NCI-H1105 (cell line): ENCODE measurements at places on chromosomes 1 and 21.
A peak's percentile ranks its signal among the peaks of the same experiment; 100 is the strongest.

GRCh38 chr1:223249854-223250631 is 107.0 kb upstream of the TLR5 start:
- DNase-seq: no peak

GRCh38 chr1:29475326-29475725 is 239.0 kb downstream of the PTPRU start:
- DNase-seq: no peak

GRCh38 chr1:28110555-28110954 is 22.1 kb upstream of the EYA3 start:
- DNase-seq: no peak

DNA sequence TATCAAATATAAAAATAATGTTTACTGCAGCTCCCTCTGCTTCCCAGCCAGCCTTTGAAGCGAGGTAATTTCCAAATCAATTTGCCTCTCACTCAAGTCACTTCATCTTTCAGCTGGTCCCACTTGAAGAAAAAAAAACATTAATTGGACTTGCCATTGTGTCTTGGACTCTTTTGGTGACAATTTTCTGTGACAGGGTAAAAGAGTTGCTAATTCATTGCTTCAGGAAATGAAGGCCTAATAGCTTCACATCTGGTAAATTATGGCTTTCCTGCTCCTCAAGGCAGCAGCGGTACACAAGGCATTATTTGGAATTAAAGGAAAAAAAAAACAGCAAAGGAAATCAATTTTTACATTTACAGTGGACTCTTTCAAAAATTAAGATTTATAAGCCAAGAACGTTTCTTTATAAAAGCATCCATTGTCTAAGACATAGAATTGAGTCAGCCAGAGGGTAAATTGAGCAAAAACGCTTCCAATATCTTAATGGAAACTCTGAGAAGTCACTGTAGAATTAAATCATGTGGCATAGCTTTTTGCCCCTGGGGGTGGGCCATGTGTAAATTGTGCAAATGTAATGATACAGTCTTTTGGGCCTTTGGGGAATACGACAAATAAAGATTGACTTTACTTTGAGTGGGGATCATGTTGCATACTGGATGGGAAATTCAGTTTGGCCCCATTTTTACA is 102.5 kb downstream of the LYPLAL1 start:
- peak; percentile 68 for DNase-seq

GRCh38 chr1:89815611-89816010 is 5.2 kb upstream of the LRRC8D start:
- DNase-seq: no peak

DNA sequence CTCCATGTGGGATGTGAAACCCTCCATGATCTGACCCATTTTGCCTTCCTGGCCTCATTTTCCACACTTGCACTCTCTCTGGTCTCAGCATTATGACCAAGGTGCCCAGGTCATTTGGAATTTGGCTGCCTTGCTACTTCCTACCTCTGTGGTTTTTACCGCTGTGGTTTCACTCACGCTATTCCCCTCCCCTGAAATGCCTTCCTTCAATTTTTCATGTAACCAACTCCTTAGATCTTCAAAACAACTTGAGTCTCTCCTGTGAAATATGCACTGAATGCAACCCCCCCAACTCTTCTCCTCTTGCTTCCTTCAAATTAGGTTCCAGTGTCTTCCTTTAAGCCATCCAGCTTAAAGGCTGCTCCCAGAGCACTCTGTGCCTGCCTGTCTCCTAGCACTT is 50.1 kb downstream of the PHC2 start:
- no peak for DNase-seq

DNA sequence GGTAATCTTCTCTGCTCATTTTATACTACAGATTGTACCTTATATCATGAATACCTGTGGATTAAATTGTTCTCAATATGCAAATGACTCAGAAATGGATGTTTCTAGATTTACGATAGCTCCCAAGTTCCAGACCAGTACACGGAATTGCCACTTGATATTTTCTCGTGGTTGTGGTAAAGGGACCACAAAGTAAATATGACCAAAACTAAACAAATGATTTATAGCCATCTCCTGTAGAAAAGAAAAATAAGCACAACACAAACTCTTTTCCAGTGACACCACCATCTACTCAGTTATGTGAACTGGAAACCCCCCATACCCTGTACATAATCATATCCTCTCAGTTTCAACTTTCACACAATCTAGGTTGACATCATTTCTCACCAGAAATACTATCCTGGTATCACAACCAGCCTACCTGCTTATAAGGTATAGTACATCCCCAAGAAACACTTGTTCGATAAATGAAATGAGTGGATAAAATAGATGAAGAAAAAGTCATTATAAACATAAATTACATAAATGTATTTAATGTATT is 172.3 kb downstream of the ADGRL4 start:
- no peak for DNase-seq

- no peak for DNase-seq
Measured at GRCh38 chr1:54798769-54799641, 2.1 kb downstream of the TTC22 start.

GRCh38 chr1:22814176-22815042 is 103.8 kb downstream of the EPHB2 start:
- peak; percentile 84 for DNase-seq

GRCh38 chr1:101073836-101074235 is 48.3 kb upstream of the DPH5 start:
- DNase-seq: peak; percentile 11

DNA sequence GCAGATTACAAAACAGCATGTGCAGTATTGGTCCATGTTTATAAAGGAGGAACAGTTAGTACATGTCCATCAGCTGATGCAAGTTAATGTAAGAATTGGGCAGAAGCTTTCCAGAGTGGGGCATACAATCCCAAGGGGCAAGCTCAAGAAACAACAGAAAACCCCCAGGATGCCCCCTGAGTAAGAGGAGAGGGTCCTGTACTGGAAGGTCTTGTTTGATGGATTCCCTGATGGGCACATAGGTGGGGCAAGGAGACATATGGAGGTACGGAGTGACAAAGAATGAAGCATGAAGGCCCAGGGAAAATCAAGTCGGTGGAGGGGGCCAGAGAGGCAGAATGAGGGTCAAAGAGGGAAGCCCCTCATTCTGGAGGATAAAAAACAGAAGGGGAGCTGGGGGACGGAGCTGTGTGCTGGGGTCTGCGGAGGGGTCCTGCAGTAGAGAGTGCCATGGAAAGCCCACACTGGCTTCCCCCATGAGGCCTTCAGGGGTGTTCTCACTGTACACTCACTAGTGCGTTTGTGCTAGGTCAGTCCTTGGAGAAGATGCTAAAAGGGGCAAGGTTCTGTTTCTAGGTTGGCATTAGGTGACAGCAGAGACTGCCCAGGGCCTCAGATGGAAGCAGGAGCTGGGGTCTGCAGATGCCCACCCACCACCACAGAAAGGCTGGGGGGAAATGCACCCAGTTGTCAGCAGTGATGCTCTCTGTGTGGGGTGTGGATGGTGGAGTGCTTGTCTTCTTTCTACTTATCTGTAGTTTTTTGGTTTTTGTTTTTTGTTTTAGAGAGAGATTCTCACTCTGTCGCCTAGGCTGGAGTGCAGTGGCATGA is 12.5 kb upstream of the MATN1 start:
- DNase-seq: no peak

DNA sequence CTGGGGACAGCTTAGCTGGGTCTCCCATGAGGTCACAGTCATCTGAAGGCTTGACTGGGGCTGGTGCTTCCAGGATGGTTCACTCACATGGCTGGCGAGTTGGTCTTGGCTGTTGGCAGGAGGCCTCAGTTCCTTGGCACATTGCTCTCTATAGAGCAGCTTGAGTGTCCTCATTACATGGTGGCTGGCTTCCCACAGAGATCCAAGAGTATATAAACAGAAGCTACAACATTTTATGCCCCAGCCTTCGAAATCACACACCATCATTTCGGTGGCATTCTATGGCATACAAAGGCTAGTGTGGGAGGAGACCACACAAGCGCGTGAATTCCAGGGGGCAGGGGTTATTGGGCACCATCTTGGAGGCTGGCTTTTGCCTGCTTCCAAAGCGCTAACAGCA is 63.0 kb downstream of the ALPL start:
- DNase-seq: no peak

GRCh38 chr21:45294509-45295291 is 7.0 kb upstream of the POFUT2 start:
- DNase-seq: no peak

DNA sequence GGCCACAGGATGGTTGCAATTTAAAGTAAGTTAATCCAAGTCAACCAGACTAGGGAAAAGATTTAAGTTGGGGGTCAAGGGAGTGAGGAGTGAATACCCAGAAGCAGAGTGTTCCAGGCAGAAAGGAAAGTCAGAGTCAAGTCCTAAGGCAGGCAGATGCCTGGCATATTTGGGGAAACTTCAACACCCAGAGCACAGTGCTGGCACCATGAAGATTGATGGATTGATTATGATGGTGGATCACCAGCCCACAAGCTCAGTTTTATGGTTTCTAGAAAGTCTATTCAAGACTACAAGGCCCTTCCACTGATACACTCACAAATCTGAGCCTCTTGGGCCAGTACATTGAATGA is 100.1 kb upstream of the DUSP10 start:
- DNase-seq: no peak

DNA sequence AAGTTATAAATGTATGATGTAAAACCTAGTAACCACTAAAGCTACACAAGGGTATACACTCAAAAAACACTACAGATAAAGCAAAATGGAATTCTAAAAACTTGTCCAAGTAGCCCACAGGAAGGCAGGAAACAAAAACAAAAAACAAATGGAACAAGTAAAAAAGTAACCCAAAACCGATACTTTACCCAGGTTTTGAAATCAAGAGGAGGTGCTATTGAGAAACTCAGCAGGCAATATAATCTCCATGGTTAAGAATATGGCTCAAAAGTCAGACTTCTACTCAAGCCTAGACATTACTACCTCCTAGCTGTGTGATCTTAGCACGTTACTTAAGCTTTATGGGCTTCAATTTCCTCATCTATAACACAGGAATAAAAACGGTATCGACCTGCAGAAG is 13.3 kb downstream of the RBBP5 start:
- no peak for DNase-seq

DNA sequence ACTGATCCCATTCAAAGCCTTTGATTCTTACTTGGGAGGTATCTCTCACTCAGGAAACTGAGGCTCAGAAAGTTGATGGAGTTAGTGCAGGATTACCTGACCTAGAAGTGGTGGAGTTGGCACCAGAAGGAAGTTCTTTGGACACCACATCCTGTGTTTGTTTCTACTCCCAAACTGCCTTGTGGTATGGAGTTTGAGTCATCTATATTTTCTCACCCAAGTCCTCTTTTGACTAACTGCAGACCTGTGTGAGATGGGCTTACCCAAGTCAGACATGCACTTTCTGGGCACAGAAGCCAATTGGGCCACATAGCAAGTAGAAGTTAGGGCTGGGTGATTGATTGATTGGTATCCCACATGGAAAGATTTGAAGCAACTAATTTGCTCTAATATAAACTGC is 36.1 kb downstream of the FGGY start:
- DNase-seq: no peak

- no peak for DNase-seq
Measured at GRCh38 chr1:225259542-225259941, 168.3 kb downstream of the LBR start.

- no peak for DNase-seq
Measured at GRCh38 chr1:5903031-5903430, 89.2 kb downstream of the NPHP4 start.

DNA sequence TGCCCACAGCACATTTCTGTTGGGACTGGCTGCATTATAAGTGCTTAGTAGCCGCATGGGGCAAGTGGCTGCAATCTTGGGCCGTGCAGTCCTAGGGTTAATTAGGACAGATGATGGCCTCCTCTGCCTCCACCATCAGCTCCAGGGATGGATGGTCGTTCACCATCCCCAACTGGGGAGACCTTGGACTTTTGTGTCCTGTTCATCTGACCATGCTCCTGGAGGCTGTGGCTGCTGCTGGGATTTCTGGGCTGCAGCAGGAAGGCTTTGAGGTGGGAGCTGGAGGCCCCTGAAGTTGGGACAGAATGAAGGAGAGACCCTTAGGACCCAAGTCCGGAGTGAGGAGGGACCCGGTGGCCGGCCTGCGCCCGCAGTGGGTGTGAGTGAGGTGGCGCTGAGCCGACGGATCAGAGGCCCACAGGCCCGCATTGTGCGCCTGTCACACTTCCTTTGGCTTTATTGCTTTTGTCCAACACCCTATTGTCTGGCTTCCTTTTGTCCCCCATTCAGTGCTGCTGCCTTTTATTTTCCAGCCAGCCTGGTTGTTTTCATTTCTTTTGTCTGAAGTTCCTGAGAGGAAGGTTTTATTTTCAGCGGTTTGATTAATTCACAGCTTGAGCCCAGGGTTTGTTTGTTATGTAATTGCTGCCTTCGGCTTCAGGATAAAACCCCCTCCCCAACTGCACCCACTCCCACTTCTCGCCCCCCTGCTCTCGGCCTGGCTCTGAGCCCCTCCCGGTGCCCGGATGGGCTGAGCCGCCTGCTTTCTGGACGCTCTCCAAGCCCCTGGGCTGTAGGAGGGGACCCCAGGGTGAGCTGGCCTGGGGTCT is 35.6 kb downstream of the SOX13 start:
- no peak for DNase-seq

DNA sequence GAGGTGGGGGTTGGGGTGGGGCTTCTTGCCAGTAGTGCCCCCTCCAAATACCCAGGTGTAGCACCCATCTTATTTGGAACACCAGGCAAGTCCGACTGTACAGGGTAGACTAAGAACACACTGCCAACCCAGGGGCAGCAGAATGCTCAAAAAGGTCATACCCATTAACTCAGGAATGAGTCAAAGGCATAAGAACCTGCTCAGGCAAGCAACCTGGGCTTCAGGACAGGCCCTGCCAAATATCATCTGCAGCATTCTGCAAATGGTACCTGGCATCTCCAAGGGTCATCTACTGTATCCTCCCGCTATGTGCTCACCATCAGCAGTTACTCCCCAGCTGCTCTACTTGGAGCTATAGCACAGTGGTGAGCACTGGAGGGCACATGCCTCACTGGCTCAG is 19.4 kb downstream of the PEA15 start:
- DNase-seq: no peak

GRCh38 chr1:247551721-247552120 is 2.8 kb downstream of the GCSAML start:
- no peak for DNase-seq

- DNase-seq: no peak
Measured at GRCh38 chr1:30683699-30684098, 39.7 kb downstream of the MATN1 start.

DNA sequence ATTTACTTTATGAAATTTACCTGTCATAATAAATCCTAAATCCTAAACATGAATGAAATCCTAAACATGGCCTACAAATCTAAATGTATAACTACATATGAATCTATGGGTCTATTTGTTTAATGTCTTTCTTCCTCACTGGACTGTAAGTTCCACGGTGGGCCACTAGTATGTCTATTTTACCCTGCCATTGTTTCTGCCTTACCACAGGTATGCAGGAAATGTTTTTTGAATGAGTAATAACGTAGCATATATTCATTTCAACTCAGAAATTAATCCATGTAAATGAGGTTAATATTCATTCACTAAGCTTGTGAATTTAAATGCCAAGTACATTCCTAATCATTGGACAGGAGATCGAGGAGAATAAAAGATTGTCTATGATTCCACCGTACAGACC is 35.3 kb downstream of the B3GALNT2 start:
- no peak for DNase-seq
